Right atrium auricular region (tissue), 2 donors: ENCODE measurements at places on chromosomes 1 and 21. TPM values are rescaled to one million over a fixed set of nuclear protein-coding genes. Genes with fewer than 3 reads are reported as not detected.

The RCSD1 gene
- 26.5 TPM for total RNA-seq

The OLFML2B gene
- 9.2 TPM for total RNA-seq

The PGLYRP3 gene
- not detected for total RNA-seq

The PLPP3 gene
- total RNA-seq, result 94.1 TPM

The NTMT2 gene
- not detected for total RNA-seq

DNA sequence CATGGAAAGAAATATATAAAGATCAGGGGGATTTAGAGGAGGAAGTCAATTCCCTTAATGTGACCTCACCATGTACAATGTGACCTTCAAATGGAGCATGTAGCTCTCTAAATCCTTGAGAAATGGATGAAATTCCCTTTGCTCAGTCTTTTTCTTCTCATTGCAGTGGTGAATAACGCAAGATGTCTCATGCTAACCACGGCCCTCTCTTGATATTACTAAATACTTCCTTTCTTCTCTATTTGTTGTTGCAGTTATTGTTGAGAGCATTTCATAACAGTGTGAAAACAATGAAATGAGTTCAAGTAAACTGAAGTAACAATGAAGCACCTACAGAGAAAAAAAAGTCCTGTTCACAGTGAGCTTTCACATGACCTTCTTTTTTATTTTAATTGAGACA, 55.6 kb downstream of the ZNF281 start:
- no peak for DNase-seq

DNA sequence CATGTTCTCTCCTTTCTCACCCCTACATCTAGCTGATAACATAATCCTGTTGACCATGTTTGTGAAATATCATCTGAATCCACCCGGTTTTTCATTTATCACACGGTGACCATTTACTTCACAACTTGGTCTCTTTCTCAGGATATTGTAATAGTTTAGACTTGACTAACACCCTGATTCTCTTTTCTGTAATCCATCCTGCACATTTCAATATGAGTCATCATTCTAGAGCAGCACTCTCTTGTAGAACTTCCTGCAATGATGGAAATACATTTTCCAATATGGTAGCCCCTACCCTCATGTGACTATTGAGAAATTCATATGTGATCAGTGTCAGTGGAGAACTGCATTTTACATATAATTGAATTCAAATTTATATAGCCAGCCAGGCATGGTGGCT, 2.3 kb upstream of the JAM2 start:
- no peak for DNase-seq

DNA sequence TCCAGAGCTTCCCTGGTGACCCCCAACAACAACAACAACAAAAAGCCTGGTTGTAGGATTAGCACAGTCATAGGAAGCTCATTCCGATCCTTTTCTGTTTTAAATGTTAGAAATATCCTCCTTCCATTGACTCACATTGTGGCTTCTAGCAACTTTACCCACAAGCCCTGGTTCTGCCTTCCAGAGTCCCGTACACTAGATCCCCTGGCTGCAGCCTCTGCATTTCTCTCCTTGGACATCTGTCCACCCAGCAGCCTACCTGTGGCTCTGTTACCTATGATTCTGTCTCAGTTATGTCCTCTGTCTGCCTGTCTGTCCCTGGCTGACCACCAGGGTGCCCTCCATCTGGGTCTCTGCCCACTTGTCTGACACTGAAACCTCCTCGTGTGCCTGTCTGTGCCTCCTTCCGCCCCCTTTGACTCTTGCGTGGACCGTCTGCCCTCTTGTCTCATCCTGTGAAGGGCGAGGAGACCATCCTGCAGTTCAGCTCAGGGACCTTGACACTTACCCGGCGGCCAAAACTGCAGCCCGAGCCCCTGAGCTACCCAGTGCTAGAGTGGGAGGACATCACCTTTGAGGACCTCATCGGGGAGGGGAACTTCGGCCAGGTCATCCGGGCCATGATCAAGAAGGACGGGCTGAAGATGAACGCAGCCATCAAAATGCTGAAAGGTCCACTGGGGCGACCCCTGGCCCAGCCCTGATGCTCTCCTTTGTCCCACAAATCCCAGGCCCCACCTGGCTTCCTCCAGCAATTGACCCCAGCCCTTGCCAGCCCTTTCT, 16.1 kb downstream of the TIE1 start:
- no peak for DNase-seq

- no peak for DNase-seq
Observed at GRCh38 chr1:31694964-31695313, 8.9 kb downstream of the COL16A1 start.

- DNase-seq, result peak; percentile 71
Observed at GRCh38 chr1:6489799-6490180, 1.7 kb downstream of the PLEKHG5 start.

DNA sequence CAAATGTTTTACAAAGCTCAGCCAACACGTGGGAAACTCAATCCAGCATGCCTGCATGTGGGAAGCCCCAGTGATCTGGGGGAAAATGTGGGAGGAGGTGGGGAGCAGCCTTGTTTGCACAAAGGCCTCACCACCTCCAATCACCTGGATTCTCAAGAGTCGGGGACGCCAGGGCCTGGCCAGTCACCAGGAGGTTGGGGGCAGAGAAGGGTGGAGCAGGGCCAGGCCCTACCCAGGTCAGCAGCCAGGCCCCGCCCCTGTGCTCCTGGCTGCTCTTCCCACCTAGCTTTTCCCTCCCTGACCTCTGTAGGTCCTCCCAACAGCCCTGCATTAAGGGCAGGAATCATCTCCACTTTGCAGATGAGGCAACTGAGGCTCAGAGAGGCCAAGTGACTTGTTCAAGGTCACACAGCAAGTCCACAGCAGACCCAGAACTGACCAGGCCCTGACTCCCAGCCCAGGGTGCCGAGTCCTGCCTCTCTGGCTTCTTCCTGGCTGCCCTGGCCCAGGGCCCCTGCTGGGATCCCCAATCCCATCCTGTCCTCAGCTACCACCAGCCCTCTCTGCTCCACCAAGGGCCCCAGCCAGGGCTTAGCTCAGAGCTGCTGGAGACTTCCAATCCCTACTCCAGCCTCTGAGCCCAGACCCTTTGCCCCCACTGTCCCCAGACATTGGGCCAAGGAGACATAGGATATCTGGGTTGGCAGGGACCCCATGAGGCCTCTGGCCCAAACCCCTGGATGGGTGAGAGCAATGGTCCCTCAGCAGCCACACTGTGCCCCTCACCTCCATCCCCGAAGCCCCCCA, 508.6 kb downstream of the PTPRU start:
- no peak for DNase-seq

DNA sequence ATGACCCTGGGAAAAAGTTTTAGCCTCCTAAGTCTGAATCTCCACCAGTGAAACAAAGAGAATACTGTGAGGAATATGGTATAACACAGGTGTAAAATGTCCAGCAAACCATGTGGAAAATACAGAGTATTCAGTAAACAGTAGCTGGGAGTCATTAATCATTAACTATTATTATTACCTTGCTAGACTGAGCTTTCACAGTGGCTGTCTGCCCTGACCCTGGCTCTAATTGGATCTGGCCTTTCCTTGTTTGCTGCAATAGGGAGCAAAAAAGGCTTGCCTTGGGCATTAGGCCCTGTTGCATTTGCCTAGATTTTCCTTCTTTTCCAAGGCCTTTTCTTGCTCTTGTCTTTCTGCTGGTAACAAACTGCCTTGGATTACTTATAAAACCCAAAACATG, 179.1 kb upstream of the BEND5 start:
- DNase-seq, result no peak

- DNase-seq, result no peak
Observed at GRCh38 chr1:234661317-234661928, 51.4 kb upstream of the IRF2BP2 start.

GRCh38 chr1:18879791-18880309, 20.4 kb upstream of the TAS1R2 start:
- no peak for DNase-seq

- DNase-seq, result no peak
Observed at GRCh38 chr21:43280949-43281633, 112.3 kb downstream of the CRYAA start.
